Activated naive CD4-positive, alpha-beta T cell treated with anti-CD3 and anti-CD28 coated beads for 36 hours (primary cell): ENCODE measurements at places on chromosomes 2 and 18. TPM values are rescaled to one million over a fixed set of nuclear protein-coding genes. Genes with fewer than 3 reads are reported as not detected.

DNA sequence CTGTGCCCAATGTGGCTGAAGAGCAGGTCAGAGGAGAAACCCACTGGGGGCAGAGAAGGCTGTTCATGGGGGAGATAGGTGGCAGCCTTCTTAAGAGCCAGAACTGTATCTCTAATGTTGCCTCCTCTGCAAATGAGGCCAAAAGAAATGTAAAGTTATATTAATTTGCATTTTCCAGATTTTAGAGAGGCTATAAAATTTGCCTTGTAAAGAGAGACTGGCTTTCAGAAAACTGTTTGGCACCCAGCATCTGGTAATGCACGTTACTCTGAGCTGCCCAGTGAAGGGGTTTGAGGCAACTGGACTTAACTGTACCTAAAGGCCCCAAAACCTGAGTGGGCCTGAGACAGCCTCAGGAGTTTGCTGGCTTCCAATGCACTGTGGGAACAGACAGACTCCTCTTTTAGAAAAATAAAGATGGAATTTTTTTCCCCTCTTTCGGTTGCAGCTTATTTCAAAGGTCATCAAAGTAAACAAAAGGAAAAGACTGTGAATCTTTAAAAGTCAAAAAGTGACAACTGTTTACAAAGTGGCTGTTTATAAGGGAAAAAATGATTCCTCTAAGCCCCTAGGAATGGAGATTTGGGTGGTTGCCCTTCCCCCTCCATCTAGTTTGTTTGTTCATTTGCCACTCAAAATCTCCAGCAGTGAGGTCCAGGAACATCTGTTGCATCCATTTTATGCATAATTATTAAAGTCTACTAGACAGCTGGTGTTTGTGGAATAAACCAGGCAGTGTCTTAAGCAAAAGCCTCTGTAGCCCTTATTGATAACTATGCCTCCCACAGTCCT, 132.2 kb upstream of the ZFP36L2 start:
- no peak for DNase-seq

MYL1 gene
- not detected for total RNA-seq

DNA sequence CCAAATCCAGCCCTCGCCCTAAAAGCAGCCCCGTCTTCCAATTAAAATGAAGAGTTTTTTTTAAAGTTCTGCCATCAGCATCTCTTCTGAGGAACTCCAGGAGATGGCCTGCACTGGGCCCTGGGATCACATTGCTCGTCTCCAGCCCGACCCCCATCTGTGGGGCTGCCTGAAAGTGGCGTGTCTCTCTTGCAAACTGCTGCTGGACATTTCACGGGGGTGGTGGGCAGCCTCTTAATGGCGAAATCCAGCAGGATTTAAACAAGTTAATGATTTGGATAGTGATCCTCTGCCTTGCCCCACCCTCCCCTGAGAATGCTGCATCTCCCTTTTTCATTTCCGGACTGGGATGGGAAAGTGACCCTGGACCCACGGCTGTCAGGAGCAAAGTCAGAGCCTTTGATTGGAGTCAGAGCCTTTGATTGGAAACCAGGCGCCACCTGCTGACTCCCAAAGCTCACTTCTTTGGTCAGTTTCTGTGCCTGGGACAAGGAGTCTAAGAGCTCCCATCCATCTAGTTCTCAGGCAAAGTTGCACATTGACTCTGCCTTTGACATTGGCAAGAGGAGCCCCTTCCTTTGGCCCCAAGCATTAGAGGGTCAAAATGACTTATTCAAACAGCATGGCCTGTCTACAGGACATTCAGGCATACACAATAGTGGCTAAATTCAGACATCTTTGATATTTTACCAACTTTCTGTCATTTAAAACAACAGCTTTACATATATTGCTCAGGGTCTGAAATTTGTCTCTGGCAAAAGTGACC, 155.2 kb downstream of the SH3BP4 start:
- peak; percentile 49 for DNase-seq

DNA sequence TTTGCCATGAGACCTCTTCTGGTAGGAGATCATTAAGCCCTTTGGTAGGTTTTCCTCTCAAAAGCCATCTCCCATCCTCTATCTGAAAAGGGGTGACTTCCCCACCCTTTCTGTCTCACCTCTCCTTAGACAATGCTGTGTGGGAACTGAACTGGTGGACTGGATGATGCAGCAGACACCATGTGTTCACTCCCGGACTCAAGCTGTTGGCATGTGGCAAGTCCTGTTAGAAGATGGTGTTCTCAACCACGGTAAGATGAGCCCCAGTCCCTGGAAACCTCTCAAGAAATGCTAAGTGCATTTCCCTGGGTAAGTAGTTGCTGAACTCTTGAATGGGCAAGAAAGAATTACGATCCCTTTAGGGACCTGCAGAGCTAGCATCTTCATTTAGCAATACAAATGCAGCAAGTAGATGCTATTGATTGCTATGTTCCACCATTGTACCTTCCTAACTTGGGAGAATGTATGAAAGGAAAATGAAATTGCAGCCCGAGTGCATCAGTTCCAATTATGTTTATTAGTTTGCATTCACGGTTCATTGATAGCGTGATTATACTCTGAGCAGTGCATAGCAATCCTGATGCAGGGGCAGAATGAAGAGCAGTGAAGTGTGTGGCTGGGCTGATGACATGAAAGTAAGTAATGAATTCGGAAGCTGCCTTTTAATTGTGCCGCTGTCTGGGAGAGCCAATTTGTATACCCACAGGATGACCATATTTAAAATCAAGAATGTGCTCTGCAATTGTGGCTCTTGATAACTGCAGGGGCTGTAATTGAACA, 110.0 kb upstream of the MAP3K20 start:
- no peak for DNase-seq

CCNYL1 gene
- 2.5 TPM for total RNA-seq

- DNase-seq: peak; percentile 28
These were observed 93.7 kb upstream of the WDR75 start for GRCh38 chr2:189347540-189347939.
